Brain pericyte (primary cell): ENCODE measurements at places on chromosomes 13 and 19.

DNA sequence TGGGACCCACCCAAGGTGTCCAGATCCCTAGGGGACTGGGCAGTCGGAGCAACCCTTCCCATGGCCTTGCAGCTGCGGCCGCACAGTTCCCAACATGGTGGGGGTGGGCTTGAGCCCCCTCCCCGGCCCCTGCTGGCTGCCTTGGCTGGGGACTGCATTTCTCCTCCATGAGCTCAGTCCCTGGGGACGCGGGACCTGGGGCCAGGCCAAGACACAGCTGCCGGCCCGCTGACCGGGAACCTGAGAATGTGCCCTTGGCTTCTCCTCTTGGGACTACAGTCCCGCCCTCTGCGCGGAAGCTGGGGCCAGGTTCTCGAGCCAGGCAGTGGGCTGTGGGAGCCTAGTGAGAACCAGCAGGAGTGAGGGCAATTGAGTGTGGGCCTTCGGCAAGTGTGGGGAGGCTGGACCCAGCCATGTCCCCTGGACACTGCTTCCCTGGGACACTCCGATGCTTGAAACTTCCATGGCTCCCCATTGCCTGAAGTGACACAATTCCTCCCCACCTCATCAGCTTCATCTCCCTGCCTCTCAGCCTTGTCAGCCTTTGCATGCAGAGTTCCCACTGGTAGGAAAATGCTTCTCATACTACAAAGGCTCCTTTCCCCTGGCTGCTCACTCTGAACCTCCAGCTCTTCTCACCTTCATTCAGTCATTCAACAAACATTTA, 13.1 kb upstream of the NOTCH3 start:
- peak; percentile 56 for DNase-seq

DNA sequence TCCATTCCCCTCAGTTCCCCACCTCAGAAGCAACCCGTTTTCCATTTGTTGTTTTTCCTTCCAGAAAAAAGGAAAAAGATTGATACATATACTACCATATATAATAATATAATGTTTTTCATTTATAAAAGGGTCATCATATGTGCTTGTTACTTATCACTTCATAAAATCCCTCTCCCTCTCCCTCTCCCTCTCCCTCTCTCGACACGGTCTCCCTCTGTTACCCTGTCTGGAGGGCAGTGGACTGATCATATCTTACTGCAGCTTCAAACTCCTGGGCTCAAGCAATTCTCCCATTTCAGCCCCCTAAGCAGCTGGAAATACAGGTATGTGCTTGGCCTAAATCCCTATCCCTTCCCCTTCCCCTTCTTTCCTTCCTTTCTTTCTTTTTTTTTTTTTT, 17.1 kb downstream of the PNMA8A start:
- DNase-seq, result no peak

DNA sequence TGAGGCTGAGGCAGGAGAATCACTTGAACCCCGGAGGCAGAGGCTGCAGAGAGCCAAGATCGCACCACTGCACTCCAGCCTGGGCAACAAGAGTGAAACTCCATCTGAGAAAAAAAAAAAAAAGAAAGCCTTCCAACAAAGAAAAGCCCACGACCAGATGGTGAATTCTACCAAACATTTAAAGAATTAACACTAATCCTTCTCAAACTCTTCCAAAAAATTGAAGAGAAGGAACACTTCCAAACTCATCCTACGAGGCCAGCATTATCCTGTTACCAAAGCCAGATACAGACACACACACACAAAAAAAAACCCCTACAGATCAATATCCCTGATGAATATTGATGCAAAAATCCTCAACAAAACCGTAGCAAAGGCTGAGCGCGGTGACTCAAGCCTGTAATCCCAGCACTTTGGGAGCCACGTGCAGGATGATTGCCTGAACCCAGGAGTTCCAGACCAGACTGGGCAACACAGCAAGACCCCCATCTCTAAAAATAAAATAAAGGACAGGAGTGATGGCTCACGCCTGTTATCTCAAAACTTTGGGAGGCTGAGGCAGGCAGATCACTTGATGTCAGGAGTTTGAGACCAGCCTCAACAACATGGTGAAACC, 6.2 kb upstream of the EVI5L start:
- DNase-seq, result no peak

DNA sequence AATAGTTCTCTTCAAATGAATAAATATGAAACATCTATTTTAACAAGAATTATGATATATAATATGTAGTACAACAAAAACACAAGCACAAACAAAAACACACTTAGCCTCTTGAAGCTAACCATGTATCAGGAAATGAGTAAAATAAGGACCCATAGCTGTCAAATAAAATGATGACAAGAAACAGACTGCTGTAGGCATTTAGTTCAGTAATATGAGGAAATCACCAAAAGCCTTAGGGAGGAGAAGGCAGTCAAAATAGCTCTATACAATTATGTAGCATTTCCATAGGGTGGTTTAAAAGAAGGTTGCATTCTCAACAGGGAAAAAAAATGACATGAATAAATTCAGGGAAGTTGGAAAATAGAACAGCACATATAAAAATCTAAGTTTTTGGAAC, 163.4 kb downstream of the PCDH20 start:
- no peak for DNase-seq

GRCh38 chr13:52411629-52412028, 5.7 kb upstream of the THSD1 start:
- DNase-seq, result no peak

DNA sequence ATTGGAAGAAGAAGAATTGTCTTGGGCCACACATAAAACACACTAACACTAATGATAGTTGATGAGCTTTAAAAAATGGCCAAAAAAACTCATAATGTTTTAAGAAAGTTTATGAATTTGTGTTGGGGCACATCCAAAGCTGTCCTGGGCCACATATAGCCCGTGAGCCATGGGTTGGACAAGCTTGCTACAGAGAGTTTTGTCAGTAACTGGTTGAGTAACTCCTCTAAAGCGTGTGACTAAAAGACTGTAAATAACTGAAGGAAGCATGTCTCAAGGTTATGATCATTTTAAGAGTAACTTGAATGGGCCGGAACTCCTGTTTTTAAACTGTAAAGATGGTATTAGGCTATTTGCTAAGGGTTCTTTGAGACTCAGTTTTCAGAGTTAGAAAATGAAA, 118.0 kb downstream of the KL start:
- no peak for DNase-seq

DNA sequence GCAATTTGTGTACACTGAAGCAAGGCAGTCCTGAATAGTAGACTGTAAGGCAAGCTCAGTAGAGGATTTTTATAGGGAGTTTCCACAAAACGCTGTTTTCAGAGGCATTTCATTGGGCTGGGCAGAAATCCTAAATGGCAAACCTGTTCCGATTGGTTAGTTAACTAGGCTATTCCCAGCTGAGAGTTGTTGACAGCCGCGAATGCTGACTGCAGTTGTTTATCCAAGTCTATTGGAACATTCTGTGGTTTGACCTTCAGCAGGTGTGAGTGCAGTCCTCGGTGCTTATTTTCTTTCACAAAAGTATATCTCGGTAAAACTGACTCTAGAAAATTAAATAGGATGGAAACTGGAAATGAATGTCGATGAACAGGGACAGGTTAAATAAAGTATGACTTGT, 45.4 kb downstream of the TPT1 start:
- peak; percentile 50 for DNase-seq

DNA sequence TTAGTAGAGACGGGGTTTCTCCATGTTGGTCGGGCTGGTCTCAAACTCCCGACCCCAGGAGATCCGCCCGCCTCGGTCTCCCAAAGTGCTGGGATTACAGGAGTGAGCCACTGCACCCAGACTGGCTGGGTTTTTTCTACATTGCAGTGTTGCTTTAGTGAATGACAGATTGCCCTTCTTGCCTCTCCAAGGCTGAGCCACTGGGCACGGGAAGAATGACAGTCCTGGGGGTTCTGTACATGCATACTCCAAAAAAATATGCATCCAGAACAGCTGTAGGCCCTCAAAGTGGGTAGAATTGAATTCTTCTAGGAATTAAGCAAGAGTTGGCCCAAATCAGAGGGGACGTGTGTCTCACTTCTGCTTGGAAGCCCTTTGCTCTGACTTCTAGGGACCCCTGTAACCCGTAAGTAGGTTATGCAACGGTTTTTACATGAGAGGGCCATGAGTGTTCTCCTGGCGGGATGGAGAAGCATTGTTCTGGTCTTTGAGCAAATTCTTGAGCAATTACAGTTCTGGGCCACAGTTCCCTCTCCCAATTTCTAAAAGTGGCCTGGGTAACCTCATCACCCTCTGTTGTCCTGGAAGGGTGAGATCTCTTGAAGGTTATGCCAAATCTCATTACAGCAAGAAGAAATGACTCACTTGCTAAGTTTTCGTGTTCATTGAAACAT, 3.6 kb downstream of the ACTN4 start:
- DNase-seq, result no peak
